Esophagus muscularis mucosa (tissue), 4 donors: ENCODE measurements at places on chromosomes 3 and 15. TPM values are rescaled to one million over a fixed set of nuclear protein-coding genes. Genes with fewer than 3 reads are reported as not detected.

MAGEF1 gene
- 23.5 TPM for total RNA-seq

TTC23 gene
- total RNA-seq, result 23.3 TPM

ZKSCAN7 gene
- 4.2 TPM for total RNA-seq

FBLN2 gene
- total RNA-seq, result 138 TPM

DNAH12 gene
- total RNA-seq, result not detected

CFAP20DC gene
- not detected for total RNA-seq

KBTBD12 gene
- total RNA-seq, result 3.8 TPM

- DNase-seq, result no peak
These were observed 33.6 kb downstream of the RAF1 start for GRCh38 chr3:12630292-12630691.

- no peak for DNase-seq
These were observed 21.0 kb downstream of the SEC61A1 start for GRCh38 chr3:128073185-128073725.

DNA sequence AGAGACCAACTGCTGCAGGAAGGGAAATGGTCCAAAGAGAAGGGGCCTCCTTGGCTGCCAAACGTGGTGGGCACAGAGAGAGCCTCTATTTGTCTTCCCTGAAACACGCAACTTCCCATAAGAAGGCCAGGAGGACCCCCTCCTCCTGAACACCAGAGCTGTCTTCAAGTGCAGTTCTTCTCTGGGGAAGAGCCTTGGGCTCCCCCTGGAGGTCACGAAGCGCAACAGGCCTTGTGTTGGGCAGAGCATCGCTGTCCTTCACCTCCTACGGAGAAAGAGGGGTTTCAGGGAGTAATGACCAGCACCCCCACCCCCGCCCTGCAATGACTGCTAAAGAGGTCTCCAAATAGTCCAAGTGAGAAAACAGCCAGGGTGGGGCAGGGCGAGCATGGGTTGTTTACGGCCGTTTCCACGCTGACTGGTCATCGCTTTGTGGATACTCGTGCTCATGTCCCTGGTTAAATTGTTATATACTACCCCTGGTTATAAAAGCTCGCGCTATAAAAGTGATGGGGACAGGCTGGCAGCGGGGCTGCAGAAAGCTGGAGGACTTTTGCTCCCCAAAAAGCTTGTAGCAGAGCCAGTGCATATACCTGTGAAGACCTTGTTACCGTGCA, 397.5 kb upstream of the ATP10A start:
- no peak for DNase-seq

DNA sequence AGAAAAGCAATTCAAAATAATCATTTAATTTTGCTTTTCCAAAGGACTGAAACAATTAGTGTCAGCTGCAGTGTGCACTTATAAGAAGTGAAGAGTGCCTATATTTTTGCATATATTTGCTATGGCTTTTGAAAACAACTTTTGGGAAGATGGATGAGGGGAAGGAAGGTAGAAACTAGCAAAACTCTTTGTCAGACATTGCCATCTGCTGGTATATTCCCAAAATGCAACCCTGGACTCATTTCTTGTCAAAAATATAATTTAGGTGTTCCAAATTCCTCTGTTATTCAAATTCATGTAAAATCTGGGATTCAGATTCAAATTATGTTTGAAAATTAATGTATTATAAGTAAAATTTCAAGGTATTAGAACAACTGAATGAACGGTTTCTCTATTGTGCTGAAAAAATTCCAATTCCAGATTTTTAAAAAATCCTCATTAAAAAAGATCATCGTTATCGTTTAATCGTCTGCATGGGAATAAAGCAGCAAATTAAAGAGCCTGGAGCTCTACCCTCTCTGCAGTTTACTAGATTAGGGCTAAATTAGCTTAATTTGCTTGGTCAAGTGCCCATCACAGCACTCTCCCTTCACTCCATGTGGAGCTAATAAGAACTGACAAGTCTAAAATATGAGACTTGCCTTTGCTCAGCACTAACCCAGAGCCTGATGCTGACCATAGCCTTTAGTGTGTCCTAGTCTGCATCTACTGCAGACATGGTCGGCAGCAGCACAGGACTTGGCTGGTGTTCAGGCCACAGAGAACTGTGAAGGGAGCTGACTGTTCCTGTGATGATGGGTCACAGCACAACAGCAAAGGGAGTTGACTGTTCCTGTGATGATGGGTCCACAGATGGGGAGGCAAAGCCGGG, 67.9 kb upstream of the MITF start:
- no peak for DNase-seq

DNA sequence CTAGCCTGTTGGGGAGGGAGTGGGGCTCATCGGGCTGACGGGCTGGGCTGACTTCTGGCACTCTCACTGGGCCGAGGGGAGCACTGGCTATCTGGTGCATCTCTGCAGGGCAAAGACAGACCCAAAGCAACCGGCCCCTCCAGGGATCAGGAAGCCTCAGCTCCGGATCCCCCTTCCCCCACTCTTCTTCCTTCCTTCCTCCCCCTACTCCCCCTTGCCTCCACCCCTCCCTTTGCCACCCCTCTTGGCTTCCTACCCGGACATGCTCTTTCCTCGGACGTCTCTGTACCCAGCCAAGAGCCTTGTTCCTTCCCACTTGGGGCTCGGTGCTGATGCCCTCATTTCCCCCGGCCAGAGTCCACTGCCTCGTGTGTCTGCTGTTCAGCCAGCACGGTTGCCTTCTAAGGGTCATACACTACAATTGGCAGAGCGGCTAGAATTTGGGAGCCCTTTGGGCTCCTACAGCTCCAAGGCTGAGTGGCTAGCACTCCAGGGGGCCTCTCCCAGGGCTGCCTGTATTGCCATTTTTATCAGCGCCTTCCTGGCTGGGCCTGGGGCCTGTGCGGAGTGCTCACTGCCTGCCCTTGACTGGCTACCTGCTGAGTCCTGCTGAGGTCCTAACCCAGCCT, 10.9 kb downstream of the SEMA3F start:
- no peak for DNase-seq

GRCh38 chr15:62658498-62658897, 384.0 kb upstream of the TPM1 start:
- peak; percentile 78 for DNase-seq

DNA sequence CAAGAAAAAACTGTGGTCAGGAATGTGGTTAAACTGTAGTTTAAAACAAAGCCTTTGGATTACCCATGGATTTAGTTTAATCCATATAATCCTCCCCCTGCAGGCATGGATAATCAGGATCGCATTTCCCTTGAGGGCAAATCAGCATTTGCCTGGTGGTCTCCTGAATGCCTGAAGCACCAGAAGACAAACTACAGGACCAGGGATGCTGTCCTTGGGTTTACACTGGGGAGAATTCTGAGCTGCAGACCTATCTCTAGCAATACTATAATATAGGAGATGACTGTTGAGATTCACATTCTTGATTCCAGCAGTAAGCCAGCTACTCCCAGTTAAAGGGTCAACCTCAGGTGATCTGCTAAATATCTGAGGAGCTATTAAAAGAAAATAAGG, 10.6 kb downstream of the PIK3CB start:
- no peak for DNase-seq

- no peak for DNase-seq
These were observed 341.2 kb upstream of the C2CD4B start for GRCh38 chr15:62506217-62506805.

- no peak for DNase-seq
These were observed 341.5 kb upstream of the DNAJC19 start for GRCh38 chr3:181330821-181331563.

- DNase-seq, result no peak
These were observed 8.2 kb upstream of the NEDD4 start for GRCh38 chr15:56001471-56002078.

- DNase-seq, result no peak
These were observed 276.2 kb upstream of the DPH6 start for GRCh38 chr15:35822153-35822552.

GRCh38 chr3:100815583-100815982, 106.3 kb downstream of the TFG start:
- no peak for DNase-seq

- no peak for DNase-seq
These were observed 6.0 kb downstream of the PHLDB2 start for GRCh38 chr3:111864821-111865656.

GRCh38 chr3:57546616-57547015, 2.5 kb upstream of the DNAH12 start:
- no peak for DNase-seq

DNA sequence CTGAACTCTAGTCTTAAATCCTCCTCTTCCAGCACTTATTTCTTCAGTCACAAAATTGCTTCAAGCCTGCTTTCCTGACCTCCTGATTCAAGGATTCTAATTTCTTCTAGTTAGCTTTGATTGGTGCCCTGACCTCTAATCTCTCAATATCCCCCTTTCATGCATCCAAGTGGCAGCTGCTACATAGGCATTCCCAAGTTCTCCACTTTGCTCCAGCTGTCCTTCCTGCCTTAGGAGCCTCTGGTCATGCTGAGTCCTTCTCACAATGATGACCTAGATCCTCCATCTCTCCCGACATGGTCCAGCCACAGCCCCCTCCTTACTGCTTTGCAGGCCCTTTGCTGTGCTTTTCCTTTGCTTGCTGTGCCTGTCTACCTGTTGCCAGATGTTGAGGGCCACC, 347.8 kb upstream of the C2CD4B start:
- DNase-seq, result no peak

- no peak for DNase-seq
These were observed 40.6 kb downstream of the MYO5C start for GRCh38 chr15:52255008-52255407.
